ENCODE measurements at places on chromosomes 3 and 15.

GRCh38 chr15:73732930-73733329 lies 20.2 kb downstream of the INSYN1 start:
- no peak for DNase-seq

DNA sequence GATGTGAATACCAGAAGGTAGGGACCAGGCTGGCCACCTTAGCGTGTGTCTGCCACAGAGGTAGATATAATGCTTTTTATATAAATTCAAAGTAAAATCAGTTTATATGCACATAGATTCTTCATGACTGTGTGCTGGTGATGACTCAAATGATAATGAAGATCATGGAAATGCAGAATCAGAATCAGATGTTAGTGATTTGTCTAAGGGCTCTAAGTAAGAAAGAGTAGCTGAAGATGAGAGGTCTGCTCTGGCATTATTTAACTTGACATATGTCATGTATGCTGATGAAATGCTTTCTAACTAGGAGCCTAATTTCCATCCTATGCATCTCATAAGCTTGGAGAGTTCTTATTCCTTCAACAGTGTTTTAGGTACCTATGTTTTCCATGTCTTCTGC lies 50.3 kb upstream of the DPH6 start:
- no peak for DNase-seq

- no peak for DNase-seq
Observed at GRCh38 chr3:52697632-52697965, 8.0 kb downstream of the GLT8D1 start.

DNA sequence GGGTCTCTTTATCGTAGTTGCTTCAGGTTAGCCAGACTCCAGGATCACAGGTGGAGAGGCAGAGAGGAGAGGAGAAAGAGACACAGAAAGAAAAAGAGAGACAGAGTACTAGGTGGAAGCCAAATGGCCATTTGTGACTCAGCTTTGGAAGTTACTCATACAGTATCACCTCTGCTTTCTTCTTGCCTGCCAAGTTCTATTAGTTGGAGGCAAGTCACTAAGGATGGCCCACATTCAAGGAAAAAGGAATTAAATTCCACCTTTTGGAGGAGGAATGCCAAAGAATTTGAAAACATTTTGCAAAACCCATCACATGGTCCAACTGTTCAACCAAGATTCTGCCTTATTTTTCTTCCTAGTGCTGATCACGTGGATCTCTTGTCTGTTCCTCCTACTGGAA lies 291.1 kb downstream of the CHL1 start:
- no peak for DNase-seq

DNA sequence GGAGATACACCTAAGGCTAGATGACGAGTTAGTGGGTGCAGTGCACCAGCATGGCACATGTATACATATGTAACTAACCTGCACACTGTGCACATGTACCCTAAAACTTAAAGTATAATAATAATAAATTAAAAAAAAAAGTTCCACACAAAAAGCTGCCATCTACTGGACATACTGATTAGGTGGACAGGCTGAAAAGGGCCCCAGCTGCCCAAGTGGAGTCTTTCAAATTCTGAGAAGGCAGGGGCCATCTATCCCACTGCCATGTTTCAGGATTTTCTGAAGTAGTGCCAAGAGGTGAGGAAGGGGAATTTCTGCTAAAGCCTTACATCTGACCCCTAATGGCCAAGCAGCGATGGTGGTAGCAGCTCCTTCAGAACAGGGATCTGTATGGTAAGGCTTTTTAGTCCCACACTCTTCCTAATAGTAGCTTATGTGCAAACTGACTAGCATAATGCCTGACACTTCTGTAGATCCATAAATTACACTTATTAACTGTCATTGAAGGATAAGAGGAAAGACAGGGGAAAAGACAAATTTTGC lies 7.7 kb downstream of the FSTL1 start:
- no peak for DNase-seq

Data from activated CD4-positive, alpha-beta T cell treated with anti-CD3 and anti-CD28 coated beads, Interleukin-2, Interleukin-6, amounts not matched to agents 100 ng/mL and 50 ng/mL, durations not matched to agents 16 hours and 8 hours (primary cell).